ENCODE measurements at places on chromosomes 5 and 9. TPM values are rescaled to one million over a fixed set of nuclear protein-coding genes. Genes with fewer than 3 reads are reported as not detected.

Gene GLIPR2
- total RNA-seq: 43.1 TPM

Gene RPL37
- total RNA-seq: 219 TPM

Gene ANXA2R
- total RNA-seq: 0.79 TPM

- no peak for DNase-seq
Measured at GRCh38 chr9:87567001-87567400, 69.3 kb downstream of the DAPK1 start.

- no peak for DNase-seq
Measured at GRCh38 chr5:73265641-73266040, 92.6 kb downstream of the TMEM174 start.

GRCh38 chr5:111194925-111195324 is 29.3 kb upstream of the CAMK4 start:
- no peak for DNase-seq

GRCh38 chr5:14450018-14450524 is 131.5 kb upstream of the OTULINL start:
- no peak for DNase-seq

GRCh38 chr5:2579126-2579525 is 172.4 kb downstream of the IRX2 start:
- no peak for DNase-seq
